Activated CD4-positive, alpha-beta T cell treated with anti-CD3 and anti-CD28 coated beads, Interleukin-2, amount 50 U/mL, for 24 hours (primary cell): ENCODE measurements at places on chromosomes 13 and 19.

DNA sequence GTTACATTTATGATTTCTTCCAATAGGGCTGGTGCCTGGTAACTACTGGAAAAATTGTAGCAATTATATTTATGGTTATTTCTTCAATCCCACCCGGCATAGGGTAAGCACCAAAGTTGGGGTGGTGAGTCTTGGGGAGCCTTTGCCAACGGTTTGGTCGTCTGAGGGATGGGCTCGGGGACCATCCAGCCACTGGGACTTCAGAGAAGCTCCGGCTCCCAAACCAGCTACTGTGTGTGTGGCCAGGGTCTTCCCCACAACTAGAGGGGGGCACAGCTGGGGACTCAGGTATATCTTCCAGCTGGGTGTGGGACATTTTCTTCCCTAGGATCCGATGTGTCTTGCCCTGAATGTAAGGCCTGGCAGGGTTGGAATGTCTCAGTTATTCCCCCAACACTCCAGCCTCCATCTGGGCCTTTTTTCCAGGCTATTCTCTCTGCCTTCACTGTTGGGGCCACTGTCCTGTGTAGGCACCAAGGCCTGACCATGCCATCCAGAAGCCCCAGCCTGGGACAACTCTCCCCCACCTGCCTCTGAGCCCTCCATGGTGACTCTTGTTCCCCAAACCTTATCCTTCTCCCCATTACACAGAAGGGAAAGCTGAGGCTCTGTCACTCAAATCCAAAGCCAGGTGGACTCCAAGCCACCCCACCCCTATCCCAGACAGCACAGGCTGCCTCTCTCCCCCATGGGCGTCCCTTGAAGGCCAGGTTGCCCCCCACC, 1.1 kb upstream of the IFI30 start:
- no peak for DNase-seq

- DNase-seq: no peak
Measured at GRCh38 chr13:110779022-110779421, 65.5 kb downstream of the ING1 start.

DNA sequence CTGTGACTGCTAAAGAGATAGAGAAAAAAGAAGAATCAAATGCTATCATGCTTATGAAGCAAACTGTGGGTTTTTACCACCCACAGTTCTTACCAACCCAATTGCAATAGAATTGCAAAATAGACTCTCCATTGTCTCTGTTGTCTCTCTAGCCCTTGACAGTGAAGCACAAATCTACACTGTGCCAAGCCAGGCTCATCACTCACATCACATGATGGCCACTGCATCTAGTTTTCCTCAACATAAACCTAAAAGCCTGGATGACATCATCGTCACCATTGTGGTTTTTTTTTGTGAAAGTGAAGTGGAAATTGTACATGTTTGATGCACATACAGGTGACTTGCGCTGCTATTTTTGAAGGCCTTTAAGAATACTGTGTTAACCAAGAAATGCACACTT, 56.1 kb downstream of the KL start:
- DNase-seq: no peak

DNA sequence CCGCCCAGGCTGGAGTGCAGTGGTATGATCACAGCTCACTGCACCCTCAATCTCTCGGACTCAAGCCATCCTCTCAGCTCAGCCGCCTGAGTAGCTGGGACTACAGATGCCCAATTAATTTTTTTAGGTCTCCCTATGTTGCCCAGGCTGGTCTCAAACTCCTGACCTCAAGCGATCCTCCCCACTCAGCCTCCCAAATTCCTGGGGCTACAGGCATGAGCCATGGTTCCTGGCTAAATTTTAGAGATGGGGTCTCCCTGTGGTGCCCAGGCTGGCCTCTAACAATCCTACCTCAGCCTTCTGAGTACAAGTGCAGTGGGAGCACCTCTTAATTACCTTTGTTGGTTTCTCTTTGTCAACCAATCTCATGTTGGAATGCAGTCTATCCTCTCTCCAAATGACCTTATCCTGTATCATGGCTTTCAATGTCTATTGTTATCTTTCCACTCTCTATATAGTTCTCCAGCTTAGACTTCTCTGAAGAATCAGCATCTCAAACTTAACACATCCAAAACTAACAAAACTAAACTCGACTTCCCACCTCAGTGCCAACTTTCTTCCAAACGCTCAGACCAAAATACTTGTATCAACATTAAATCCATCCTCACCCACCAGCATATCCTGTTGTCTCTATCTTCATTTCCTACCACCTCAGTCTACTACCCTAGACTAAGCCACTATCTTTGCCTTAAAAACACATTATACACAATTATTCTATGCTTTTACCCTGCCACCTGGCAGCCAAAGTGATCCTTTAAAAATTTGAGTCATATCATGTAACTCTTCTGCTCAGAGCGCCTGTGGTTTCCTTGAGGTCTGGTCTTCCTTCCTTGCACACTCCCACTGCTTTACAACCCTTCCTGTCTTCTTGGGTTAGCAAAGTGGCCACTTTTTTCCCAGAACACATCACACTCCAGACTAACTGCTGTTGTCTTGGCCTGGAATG, 6.7 kb downstream of the TPT1 start:
- no peak for DNase-seq

DNA sequence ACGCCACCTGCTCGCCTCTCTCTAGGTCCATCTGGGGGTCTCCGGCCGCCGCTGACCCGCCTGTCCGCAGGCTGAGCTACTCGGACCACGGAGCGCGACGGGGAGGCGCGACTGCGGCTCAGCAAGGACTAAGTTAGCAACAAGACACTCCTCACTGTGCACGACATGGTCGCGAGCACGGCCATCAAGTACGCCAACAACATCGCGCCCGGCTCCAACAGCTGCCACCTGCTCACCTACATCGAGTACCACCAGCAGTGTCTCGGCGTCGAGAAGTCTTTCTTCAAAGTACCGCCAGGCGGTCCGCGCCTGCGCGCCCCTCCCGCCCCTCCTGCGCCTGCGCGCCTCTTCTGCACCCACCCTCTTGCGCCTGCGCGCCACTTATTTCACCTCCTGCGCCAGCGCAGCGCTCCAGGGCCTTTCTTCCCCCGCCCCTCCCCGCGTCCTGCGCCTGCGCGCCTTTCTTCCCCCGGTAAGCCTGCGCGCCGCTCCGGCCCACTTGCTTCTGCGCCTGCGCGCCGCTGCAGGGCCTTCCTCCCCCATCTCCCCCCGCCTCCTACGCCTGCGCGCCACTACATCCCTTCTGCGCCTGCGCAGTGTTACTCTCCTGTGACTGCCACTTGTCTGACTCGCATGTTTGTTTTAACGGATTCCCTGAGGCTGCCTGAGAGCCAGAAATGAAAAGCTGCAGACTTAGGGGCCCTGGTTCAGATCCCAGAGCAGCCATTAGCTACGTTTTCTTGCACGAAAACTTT, 64.0 kb downstream of the ACSBG2 start:
- peak; percentile 98 for DNase-seq

- no peak for DNase-seq
Measured at GRCh38 chr19:53884256-53884655, 2.3 kb downstream of the PRKCG start.

DNA sequence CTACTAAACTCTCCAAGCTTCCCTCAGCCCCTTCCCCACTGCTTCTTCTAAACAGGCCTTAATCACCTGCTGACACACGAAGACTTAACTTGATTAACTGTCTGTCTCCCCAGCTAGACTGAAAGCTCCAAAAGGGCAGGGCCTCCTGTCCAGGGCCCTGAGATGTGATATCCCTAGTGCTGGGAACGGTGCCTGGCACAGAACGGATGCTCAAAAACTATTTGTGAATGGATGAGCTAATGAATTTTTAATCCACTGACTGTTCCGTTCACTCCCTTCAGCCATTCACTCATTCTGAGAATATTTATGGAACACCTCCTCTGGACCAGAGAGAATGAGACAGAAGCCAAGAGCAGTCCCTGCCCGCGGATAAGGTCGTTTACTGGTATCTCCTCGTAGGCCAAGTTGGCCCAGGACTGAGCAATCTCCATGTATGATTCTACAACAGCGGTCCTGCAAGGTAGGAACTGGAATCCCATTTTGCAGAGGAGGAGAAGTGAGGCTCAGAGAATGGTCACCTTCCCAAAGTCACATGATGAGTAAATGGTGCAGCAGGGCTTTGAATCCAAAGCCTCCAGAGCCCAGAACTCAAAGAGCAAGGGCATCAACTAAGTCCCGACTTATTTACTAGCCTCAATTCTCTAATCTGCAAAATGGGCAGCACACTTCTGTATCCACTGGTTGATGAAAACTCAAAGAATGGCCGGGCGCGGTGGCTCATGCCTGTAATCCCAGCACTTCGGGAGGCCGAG, 3.4 kb downstream of the DMWD start:
- DNase-seq: no peak

DNA sequence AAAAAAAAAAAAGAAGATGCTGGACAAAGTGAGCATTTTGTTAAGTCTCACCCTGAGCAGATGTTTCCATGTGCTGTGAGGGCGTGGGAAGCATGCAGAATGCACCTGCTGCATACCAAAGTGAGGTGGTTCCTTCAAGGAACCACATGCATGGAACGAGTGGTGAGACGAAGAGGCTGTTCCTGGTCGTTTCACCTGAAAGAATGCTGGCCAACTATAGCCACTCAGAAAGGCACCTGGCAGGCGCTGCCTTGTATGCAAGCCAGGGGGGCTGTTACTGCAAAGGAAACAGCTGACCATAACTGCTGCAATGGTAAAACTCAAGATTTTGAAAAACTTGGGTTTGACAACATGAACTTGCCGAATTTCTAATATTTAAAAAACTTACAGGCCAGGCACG, 14.7 kb downstream of the MIER2 start:
- DNase-seq: no peak

GRCh38 chr13:84962141-84962750, 837.0 kb downstream of the SLITRK6 start:
- DNase-seq: no peak

- DNase-seq: no peak
Measured at GRCh38 chr19:46648060-46648960, 12.3 kb upstream of the GNG8 start.

- no peak for DNase-seq
Measured at GRCh38 chr19:30656520-30657100, 284.4 kb downstream of the ZNF536 start.

- no peak for DNase-seq
Measured at GRCh38 chr13:30020726-30021312, 170.4 kb upstream of the UBL3 start.

- DNase-seq: no peak
Measured at GRCh38 chr19:47152632-47153031, 22.0 kb downstream of the SAE1 start.

DNA sequence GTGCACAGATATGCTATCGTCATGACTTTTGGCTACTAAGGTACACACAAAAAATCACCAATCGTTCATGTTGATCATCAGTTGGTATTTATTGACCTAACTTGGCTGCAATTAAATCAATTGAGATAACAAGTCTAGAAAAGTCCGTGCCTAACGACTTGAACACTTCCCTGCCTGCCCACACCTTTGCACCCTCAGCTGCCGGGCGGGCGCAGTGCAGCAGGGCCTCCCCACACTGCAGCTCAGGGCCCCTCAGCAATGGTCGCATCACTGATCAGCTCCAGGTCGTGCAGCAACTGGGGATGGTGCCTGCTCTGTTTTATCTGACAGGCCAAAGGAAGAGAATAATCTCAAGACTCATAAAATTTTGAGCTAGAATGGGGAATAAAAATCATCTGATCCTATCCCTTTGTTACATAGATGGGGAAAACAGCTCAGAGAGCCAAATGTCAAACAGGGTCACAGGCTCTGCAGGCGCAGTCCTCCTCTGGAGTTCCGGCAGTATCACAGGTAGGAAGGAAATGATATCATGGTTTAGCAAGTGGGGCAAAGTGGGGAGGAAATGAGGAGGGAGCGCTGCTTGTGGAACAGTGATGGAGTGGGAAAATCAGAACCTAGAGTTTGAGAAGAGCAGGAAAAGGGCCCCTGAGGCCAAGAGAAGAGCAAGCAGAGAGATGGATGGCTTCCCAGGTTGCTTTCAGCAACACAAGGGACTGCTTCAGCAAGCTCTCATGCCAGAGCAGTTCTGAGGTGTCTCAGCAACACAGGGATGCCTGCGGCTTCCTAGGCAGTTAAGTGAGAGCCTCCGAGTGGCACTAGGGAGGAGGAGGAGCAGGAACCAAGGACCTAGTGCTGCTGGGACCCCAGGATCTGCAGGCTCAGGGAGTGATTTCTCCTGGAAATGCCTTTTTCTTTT, 57.5 kb downstream of the SLC7A1 start:
- no peak for DNase-seq

- DNase-seq: no peak
Measured at GRCh38 chr13:29569253-29570050, 26.0 kb downstream of the SLC7A1 start.
